ENCODE measurements at places on chromosomes 7 and 10. TPM values are rescaled to one million over a fixed set of nuclear protein-coding genes. Genes with fewer than 3 reads are reported as not detected.

DNA sequence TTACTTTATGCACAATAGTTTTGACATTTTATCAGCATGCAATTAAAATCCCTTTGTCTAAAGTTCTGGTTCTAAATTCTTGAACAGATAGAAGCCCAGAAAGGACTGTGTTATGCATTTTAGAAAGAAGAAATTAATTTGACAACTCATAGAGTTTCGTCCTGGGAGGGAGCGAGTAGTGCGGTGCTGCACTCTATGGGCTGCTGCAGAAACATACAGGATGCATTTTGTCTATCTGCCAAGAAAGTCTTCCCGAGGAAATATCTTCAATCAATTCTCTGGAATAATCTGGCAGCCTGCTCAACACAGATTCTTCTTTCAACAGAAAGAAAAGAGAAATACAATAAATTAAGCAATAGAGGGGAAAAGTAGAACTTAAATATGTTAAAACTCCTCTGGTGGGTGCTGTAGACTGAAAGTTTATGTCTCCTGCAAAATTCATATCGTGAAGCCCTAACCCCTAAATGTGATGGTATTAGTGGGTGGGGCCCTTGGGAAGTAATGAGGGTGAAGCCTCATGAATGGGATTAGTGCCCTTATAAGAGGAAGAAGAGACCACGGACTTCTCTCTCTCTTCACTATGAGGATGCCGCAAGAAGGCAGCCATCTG, 39.0 kb upstream of the IFRD1 start:
- H3K4me1 ChIP-seq = peaks cover 6% of the 10 kb centered on the region
- no peaks in the 10 kb centered on the region for H3K27me3 ChIP-seq
- no peak overlapping the region for H3K27ac ChIP-seq
- DNase-seq = peak; percentile 56

The PRR15 gene
- 1.8 TPM for total RNA-seq

DNA sequence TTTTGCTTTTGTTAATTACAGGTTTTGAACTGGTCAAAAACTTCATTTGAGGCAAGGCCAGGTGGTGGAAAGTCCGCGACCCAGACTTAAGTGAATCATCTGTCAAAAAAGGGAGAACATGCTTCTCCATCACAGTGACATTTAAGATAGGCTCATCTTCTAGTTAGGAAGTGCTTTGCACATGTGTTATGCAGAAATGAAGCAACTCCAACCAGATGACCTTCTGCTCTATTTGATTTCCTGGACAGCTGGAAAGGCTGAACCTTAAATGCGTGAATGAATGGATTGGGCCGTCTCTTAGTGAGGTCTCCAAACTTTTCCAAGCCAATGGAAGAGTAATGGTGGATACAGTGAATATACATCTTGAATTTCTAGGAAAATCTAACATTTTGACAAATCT, 101.6 kb upstream of the FAM13C start:
- H3K4me1 ChIP-seq = no peaks in the 10 kb centered on the region
- H3K36me3 ChIP-seq = no peaks in the 10 kb centered on the region
- H3K27me3 ChIP-seq = no peaks in the 10 kb centered on the region
- H3K27ac ChIP-seq = no peak overlapping the region
- no peak overlapping the region for H3K4me3 ChIP-seq

The PRSS2 gene
- total RNA-seq = 13.1 TPM

DNA sequence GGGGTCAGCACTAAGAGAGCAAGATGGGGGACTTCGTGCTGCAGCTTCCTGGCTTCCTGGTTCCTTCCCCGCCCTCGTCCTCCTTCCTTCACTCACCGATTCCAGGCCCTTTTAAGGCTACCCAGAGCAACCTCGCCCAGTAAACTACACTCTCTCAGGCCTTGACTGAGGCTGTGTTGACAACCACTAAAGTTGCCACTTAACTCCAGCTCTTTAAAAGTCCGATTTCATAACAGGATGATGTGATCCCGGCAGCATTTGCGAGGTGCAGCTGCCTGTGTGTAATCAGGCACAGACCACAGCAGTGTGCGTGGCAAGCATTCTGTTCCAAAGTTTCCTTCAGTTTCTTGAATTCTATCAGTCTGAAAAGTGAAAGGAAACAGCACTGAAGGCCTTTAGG, 110.6 kb downstream of the RAB11FIP2 start:
- H3K4me1 ChIP-seq = no peaks in the 10 kb centered on the region
- peak; percentile 61 for DNase-seq
- no peaks in the 10 kb centered on the region for H3K27me3 ChIP-seq
- H3K27ac ChIP-seq = peak overlapping the region; percentile 7

GRCh38 chr10:14774797-14775196, at the start of gene FAM107B:
Gene FAM107B (minus strand): TSS chr10:14774897. CDS start chr10:14774663, 234 bp downstream.
- H3K4me1 ChIP-seq = peaks cover 10% of the 10 kb centered on the region
- H3K36me3 ChIP-seq = no peaks in the 10 kb centered on the region
- no peaks in the 10 kb centered on the region for H3K27me3 ChIP-seq
- no peak within 1 kb of the TSS for H3K27ac ChIP-seq
- no peak within 1 kb of the TSS for H3K4me3 ChIP-seq

The TMEM184A gene
- 9.7 TPM for total RNA-seq

- no peak overlapping the region for H3K4me3 ChIP-seq
- no peak for DNase-seq
- H3K27ac ChIP-seq = no peak overlapping the region
Observed at GRCh38 chr10:22992075-22992474, 64.2 kb downstream of the ARMC3 start.

DNA sequence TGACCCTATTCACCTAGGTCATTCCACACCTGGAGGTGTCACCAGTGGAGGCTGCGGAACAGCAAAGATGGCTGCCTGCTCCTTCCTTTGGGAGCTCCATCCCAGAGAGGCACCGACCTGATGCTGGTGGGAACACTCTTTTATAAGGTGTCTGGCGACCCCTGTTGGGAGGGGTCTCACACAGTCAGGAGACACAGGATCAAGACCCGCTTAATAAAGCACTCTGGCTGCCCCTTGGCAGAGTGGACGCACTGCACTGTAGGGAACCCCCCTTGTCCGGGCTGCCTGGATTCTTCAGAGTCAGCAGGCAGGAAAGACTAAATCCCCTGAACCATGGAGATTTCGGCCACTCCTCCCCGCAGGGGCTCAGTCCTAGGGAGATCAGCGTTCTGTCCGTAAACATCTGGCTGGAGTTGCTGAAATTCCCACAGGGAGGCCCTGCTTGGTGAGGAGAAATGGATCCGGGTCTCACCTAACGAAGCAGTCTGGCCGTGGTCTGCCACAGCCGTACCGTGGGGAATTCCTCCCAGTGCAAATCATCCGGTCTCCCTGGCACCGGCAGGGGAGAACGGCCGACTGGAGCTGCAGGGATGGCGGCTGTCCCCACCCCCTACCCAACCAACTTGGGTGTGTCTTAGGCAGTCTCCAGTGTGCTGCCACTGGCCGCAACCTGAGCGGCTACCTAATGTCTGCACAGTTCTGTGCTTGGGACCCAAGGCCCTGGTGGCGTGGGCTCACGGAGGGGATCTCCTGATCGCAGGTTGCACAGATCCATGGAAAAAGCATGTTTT, 66.1 kb downstream of the LSMEM1 start:
- DNase-seq = peak; percentile 58
- H3K36me3 ChIP-seq = no peaks in the 10 kb centered on the region
- peaks cover 6% of the 10 kb centered on the region for H3K27me3 ChIP-seq
- no peak overlapping the region for H3K4me3 ChIP-seq

DNA sequence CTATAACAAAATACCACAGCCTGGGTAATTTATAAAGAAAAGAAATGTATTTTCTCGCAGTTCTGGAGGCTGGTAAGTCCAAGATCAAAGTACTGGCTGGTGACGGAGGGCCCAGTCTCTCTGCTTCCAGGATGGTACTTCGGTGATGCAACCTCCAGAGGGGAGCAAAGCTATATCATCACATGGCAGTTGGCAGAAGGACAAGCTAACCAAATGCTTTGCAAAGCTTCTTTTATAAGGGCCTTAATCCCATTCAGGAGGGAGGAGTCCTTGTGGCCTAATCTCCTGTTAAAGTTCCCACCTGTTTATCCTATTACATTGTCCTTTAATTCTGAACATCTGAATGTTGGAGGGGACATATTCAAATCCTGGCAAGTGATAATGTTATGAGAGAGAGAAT, 134.1 kb upstream of the SP4 start:
- DNase-seq = no peak
- H3K27ac ChIP-seq = no peak overlapping the region
- no peaks in the 10 kb centered on the region for H3K36me3 ChIP-seq
- H3K4me3 ChIP-seq = no peak overlapping the region
- peaks cover 2% of the 10 kb centered on the region for H3K27me3 ChIP-seq
- no peaks in the 10 kb centered on the region for H3K4me1 ChIP-seq

DNA sequence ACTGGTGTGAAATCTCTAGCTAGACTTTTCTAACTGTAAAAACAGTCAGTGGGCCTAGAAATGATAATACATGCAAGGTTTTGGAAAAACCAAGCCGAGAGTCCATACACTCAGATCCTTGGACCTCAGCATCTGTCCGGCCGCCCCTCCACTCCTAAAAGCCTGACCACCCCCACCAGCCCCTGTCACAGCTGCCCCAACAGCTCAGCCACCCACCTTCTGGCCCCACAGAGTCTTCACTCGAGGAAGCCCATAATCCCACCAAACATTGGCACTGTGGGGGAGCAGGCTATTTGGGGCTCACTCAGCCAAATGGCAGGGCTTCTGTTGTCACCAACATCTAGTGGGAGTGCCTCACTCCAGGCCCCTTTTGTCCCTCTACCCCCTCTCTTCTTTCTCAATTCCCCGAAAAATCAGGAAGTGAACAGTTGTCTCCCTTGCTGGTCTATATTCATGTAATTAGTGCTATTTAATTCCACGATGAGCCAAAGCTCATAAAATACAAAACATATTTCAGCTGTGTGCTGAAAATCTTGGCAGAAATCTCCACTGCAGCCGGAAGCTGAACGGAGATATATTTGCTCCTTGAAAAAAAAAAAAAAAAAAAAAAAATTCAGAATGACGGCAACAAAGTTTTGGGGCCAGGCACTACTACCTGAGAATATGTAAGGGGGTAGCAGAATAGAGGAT, 55.5 kb downstream of the PLXNA4 start:
- no peak overlapping the region for H3K27ac ChIP-seq
- H3K27me3 ChIP-seq = no peaks in the 10 kb centered on the region
- no peaks in the 10 kb centered on the region for H3K4me1 ChIP-seq
- peak; percentile 33 for DNase-seq

GRCh38 chr7:22116451-22117030, 170.8 kb upstream of the CDCA7L start:
- H3K4me3 ChIP-seq = no peak overlapping the region
- H3K27me3 ChIP-seq = no peaks in the 10 kb centered on the region
- H3K36me3 ChIP-seq = peaks cover 11% of the 10 kb centered on the region
- H3K4me1 ChIP-seq = no peaks in the 10 kb centered on the region

- peaks cover 28% of the 10 kb centered on the region for H3K4me1 ChIP-seq
- H3K27ac ChIP-seq = peak overlapping the region; percentile 33
- H3K4me3 ChIP-seq = no peak overlapping the region
- H3K36me3 ChIP-seq = no peaks in the 10 kb centered on the region
- no peaks in the 10 kb centered on the region for H3K27me3 ChIP-seq
Observed at GRCh38 chr10:132450466-132450824, 53.4 kb downstream of the PWWP2B start.

GRCh38 chr7:135098391-135098790, 49.5 kb upstream of the TMEM140 start:
- no peaks in the 10 kb centered on the region for H3K4me1 ChIP-seq
- no peak overlapping the region for H3K27ac ChIP-seq
- peak; percentile 10 for DNase-seq
- H3K27me3 ChIP-seq = no peaks in the 10 kb centered on the region

The TPK1 gene
- 15.5 TPM for total RNA-seq

- no peak for DNase-seq
- H3K27ac ChIP-seq = no peak overlapping the region
- H3K4me1 ChIP-seq = no peaks in the 10 kb centered on the region
Observed at GRCh38 chr7:115271332-115272235, 349.7 kb downstream of the MDFIC start.

The KCNH2 gene
- 1.3 TPM for total RNA-seq

The BICC1 gene
- 10.9 TPM for total RNA-seq

The FGL2 gene
- total RNA-seq = 29.1 TPM

DNA sequence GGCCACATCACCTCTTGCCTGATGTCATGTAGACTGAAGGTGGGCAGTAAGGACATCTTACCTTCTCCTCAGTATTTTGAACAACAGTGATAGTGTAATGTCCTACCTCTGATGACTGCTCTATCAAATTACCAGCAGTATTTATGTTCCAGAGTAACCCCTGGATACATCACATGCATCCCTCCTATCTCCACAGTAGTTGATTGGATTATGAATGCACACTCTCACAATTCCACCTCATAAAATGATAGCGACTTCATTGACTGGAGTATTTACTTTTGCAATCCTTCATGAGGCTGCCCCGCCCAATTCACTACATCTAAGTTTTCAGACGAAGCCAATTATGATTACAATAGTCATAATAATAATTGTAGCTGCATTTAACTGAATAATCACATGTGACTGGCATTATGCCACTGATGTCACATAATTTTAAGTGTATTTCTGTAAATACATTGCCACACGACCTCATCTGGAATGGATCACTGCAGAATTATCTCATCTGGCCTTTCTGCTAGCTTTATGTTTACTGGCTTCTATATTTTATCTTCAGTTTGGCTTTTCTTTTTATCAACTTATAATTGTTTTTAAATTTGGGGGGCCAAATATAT, 268.9 kb downstream of the SLC25A13 start:
- no peaks in the 10 kb centered on the region for H3K4me1 ChIP-seq
- no peak overlapping the region for H3K27ac ChIP-seq
- H3K4me3 ChIP-seq = no peak overlapping the region
- H3K36me3 ChIP-seq = no peaks in the 10 kb centered on the region
- no peaks in the 10 kb centered on the region for H3K27me3 ChIP-seq
- no peak for DNase-seq

DNA sequence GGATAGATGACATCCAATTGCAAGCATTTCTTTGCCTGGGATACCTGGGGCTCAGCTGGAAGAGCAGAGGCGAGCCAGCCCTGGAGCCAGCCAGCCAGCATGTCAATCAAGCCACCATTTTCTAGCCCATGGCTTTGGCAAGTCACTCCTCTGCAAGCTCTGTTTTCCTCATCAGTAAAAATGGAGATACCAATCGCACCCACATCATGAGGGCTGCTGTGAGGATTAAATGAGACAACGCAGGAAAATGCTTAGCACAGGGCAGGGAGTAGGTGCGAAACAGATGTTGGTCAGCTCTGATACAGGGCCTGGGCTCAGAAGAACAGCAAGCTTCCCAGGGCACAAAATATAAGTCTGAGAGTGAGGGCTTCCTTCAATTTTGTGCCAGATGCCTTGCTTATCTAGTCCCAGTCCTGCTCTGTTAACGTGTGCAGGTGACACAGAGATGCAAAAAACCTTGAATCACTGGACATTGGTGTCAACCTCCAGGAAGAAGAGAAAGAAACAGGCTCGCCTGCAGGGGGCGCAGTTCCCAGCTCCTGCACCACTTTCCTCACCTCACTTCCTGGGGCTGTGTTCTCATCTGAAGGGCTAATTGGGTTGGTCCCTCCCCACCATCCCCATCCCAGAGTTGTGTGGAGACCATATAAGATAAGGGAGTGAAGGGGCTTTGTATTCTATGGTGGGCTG, 72.8 kb upstream of the CACUL1 start:
- no peaks in the 10 kb centered on the region for H3K36me3 ChIP-seq
- no peak for DNase-seq
- no peaks in the 10 kb centered on the region for H3K27me3 ChIP-seq
- H3K4me1 ChIP-seq = no peaks in the 10 kb centered on the region
- no peak overlapping the region for H3K27ac ChIP-seq
- H3K4me3 ChIP-seq = no peak overlapping the region

The JAZF1 gene
- total RNA-seq = 13.6 TPM

- no peak overlapping the region for H3K27ac ChIP-seq
- H3K4me1 ChIP-seq = peaks cover 8% of the 10 kb centered on the region
- DNase-seq = no peak
- H3K36me3 ChIP-seq = no peaks in the 10 kb centered on the region
- H3K27me3 ChIP-seq = no peaks in the 10 kb centered on the region
Observed at GRCh38 chr7:94912085-94912484, 4.7 kb downstream of the PPP1R9A start.

- DNase-seq = no peak
- H3K27me3 ChIP-seq = no peaks in the 10 kb centered on the region
- H3K27ac ChIP-seq = no peak overlapping the region
- no peaks in the 10 kb centered on the region for H3K4me1 ChIP-seq
- no peak overlapping the region for H3K4me3 ChIP-seq
Observed at GRCh38 chr10:103295374-103296015, 18.6 kb downstream of the INA start.

Data from left lung (tissue), 14 donors.